ENCODE measurements at places on chromosomes 2 and 18.

GRCh38 chr2:55550368-55551102 is 31.0 kb downstream of the CFAP36 start:
- no peak for DNase-seq

DNA sequence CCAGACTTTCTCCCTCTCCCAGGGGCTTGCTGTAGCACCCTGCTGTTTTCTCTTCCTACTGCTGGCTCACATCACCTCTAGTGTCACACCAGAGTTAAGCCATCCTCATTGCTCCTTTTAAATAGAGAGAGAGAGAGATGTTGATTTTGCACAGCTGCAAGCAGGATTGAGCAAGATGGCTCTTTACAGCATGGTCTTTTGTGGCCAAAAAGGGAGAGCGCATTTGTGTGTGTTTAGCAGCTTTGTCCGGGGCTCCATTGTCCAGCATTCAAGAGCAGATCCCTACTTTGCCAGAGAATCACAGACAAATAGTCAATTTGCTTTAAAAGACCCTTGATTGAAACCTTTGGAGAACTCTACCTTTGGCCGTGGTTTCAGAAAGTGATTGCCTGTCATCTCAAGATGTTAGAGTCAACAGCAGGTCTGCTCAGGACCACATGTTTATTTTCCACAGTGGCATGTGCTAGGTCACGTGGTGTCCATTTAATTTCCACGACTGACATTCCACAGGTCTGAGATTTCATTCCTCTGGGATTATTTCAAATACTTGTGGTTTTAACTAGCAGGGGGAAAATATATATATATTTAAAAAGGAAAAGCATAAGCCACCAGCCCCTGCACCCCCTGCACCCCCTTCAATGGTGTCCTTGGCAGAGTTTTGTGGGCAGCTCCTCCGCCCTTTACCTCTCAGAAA is 359.9 kb upstream of the SLC14A2 start:
- DNase-seq = no peak

GRCh38 chr2:113963965-113964364 is 74.1 kb downstream of the ACTR3 start:
- no peak for DNase-seq

DNA sequence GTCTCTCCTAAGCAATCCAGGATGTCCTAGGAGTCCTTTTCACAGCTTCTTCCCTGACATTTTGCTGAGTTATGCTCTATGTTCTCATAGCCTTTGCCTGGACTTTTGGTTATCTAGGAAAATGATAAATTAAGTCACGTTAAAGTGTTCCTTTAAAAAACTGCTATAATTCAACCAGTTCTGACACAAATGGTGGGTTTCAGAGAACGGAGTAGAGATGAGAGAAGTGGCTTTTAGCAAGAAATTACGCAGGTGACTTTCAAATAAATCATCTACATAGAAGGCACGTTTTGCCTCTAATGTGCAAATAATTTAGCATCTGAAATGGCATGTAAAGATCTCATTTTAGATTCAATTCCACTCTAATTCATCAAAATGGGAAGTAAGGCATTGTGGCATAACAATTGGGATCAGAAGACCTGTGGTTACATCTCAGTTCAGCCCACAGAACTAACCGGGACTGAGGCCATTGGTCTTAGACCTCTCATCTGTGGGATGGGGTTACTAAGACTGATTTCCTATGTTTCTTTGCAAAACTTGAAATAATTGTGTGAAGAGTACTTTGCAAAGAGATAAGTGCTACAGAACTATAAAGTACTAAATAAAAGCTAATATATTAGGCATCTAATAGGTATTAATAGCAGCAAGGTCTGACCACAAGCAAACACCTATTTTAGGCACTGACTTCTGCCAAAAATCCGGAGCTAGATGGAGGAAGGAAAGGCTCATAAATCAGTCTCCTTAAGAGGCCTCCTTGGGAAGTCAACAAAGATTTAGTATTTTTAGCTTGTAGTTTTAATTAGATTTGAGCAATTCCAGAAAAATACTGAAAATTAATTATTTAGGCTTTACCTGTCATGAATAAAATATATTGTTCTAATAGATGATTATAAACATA is 211.4 kb downstream of the PIEZO2 start:
- no peak for DNase-seq
